ENCODE measurements at places on chromosomes 11 and 22. TPM values are rescaled to one million over a fixed set of nuclear protein-coding genes. Genes with fewer than 3 reads are reported as not detected.

TMEM45B gene
- total RNA-seq: not detected

ESAM gene
- not detected for total RNA-seq

GRCh38 chr22:46815896-46816731 is 53.7 kb downstream of the TBC1D22A start:
- H3K36me3 ChIP-seq: no peaks in the 10 kb centered on the region
- 0 out of 2 replicates have a peak overlapping the region, but pooled peaks have one; percentile 12 for H3K27ac ChIP-seq
- H3K4me3 ChIP-seq: no peak overlapping the region
- H3K4me1 ChIP-seq: no peaks in the 10 kb centered on the region

DNA sequence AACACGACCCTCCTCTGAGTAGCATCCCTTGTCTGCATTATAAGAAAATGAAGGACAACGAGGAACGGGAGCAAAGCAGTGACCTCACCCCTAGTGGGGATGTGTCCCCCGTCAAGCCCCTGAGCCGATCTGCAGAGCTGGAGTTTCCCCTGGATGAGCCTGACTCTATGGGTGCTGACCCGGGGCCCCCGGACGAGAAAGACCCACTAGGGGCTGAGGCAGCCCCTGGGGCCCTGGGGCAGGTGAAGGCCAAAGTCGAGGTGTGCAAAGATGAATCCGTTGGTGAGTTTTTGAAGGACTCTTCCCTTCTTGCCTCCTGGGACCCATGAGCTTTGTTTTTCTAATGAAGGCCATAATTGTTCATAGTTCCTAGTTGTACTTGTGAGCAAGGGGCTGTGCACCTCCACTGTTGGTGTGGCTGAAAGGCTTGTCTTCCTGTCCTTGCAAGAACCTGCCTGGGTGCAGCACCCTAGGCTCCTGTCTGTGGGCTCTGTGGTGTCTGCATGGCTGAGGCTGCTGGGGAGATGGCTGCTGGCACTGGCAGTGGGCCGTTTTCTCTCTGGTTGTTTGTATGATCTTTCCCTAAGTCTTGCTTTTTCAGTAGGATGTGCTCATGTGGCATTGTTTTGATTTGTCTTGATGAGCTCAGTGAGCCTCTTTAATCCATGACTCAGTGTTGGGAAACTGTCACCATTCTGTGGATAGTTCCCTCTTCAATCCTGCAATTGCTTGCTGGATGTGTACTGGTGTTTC is 10.1 kb downstream of the DGCR8 start:
- no peak for DNase-seq
- H3K4me3 ChIP-seq: no peak overlapping the region
- H3K27ac ChIP-seq: no peak overlapping the region

DNA sequence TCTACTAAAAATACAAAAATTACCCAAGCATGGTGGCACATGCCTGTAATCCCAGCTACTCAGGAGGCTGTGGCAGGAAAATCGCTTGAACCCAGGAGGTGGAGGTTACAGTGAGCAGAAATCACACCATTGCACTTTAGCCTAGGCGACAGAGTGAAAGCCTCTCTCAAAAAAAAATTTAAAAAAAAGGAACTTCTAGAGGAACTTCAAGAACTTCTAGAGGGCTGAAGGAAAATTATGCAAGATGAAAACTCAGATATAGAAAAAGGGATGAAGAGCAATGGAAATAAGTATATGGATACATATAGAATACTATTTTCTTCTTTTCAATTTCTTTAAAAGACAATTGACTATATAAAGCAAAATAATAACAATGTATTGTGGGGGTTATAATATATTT is 51.2 kb upstream of the PRR5 start:
- no peak for DNase-seq
- no peak overlapping the region for H3K27ac ChIP-seq
- H3K4me1 ChIP-seq: no peaks in the 10 kb centered on the region
- H3K36me3 ChIP-seq: no peaks in the 10 kb centered on the region
- no peaks in the 10 kb centered on the region for H3K27me3 ChIP-seq
- H3K4me3 ChIP-seq: no peak overlapping the region

DNA sequence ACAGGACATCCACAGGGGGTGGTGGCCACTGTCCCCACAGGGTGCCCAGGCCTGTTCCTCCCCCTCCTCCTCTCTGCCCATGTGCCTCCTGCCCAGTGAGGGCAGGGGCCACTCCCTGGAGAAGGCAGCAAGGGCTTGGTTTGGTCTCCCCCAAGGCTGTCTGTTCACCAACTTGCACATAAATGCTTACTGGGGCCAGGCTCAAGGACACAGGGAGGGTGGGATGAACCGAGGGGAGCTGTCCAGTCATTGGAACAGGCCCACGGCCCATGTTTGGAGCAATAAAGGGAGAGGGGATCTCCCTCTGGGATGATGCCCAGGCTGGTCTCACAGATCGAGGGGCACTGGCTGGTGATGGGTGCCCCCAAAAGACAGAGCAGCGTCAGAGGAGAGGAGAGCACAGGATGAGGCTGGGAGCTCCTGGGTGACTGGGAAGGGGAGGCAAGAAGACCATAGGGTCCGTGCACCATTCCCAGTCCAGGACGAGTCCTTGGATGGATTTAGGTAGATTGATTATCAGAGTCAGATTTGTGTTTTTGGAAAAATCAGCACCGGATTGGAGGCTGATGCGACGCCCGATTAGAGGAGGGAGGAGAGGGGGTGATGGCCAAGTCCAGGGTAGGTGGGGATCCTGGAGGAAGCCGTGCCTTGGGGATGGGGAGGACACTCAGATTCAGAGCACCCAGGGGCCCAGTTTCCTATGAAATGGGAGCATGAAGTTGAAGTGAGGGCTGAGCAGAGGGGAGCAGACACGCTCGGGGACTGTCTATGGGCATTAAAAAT is 1.1 kb downstream of the IGLL5 start:
- no peaks in the 10 kb centered on the region for H3K4me1 ChIP-seq
- H3K27me3 ChIP-seq: peaks cover 16% of the 10 kb centered on the region
- H3K36me3 ChIP-seq: no peaks in the 10 kb centered on the region
- H3K27ac ChIP-seq: no peak overlapping the region
- H3K4me3 ChIP-seq: no peak overlapping the region

- no peaks in the 10 kb centered on the region for H3K27me3 ChIP-seq
- DNase-seq: no peak
- no peaks in the 10 kb centered on the region for H3K4me1 ChIP-seq
- H3K4me3 ChIP-seq: no peak overlapping the region
- H3K27ac ChIP-seq: no peak overlapping the region
- no peaks in the 10 kb centered on the region for H3K36me3 ChIP-seq
These were observed 2.5 kb downstream of the PLAAT2 start for GRCh38 chr11:63560506-63561180.

- no peak overlapping the region for H3K4me3 ChIP-seq
- peaks cover 11% of the 10 kb centered on the region for H3K4me1 ChIP-seq
- no peaks in the 10 kb centered on the region for H3K27me3 ChIP-seq
- no peaks in the 10 kb centered on the region for H3K36me3 ChIP-seq
- H3K27ac ChIP-seq: no peak overlapping the region
- DNase-seq: no peak
These were observed 67.8 kb downstream of the RBFOX2 start for GRCh38 chr22:35960854-35961253.

- H3K4me3 ChIP-seq: no peak overlapping the region
- no peaks in the 10 kb centered on the region for H3K36me3 ChIP-seq
- peak overlapping the region; percentile 32 for H3K27ac ChIP-seq
- DNase-seq: no peak
- H3K27me3 ChIP-seq: peaks cover 5% of the 10 kb centered on the region
These were observed 478 bp upstream of the CD248 start for GRCh38 chr11:66317322-66317722.

GRCh38 chr22:50002791-50003190 is 9.8 kb downstream of the IL17REL start:
- no peak overlapping the region for H3K4me3 ChIP-seq
- H3K4me1 ChIP-seq: peaks cover 13% of the 10 kb centered on the region
- no peaks in the 10 kb centered on the region for H3K36me3 ChIP-seq
- no peak for DNase-seq
- H3K27ac ChIP-seq: no peak overlapping the region
- peaks cover 12% of the 10 kb centered on the region for H3K27me3 ChIP-seq

All from H1 (cell line).